ENCODE measurements at places on chromosomes 7 and 10.

DNA sequence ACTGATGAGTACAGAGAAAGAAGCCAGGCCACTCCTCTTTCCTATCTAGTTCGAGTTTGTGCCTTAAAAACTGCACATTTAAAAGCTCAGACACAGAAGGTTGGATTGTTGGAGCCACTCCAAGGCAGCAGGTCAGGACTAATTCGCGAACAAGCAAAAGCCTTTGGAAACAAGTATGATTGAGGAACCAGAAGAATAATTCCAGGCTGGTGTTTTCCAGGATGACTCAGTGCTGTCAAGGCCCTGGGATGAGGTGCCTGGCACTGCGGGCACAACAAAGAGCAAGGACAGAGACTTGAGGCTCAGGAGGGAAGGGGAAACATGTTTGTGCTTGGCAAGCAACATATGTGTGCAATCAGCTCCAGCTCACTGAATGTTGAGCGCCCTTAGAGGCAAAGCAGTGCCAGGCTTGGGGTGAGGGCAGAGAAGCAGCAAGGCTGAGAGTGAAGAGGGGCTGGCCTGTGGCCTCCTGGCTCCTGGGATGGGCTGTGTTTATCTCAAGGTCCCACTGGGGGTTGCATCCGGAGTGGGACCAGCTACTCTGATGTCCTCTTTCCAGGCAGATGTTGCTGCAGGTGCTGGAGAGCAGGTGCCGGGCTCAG, 44.1 kb downstream of the VSTM4 start:
- no peak for DNase-seq

GRCh38 chr7:79837915-79838314, 296.7 kb upstream of the GNAI1 start:
- no peak for DNase-seq

DNA sequence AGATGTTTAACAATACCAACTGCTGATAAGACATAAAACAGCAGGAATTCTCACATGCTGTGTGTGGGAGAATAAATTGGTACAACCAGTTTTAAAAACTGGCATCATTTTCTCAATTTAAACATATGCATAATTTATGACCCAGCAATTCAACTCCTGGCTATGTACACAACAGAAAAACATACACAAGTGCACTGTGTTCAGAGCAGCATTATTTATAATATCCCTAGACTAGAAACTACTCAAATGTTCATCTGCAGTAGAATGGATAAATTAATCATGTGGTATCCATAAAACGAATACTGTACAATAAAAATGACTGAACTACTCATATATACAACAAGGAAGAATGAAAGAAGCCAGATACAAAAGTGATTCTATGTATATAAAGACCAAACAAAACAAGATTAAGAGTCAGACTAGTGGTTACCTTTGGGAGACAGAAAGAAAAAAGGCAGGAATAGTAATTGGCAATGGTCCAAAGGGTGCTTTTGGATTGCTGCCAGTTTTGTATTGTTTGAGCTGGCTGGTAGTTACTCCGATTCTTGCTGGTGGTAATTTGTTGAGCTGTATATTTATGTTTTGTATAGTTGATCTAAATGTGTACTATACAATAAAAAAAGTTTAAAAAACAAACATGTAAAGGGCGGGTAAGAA, 306.0 kb downstream of the TFEC start:
- no peak for DNase-seq

GRCh38 chr10:100826983-100827818, 81.8 kb downstream of the PAX2 start:
- no peak for DNase-seq

- DNase-seq = no peak
These were observed 115.9 kb upstream of the EEPD1 start for GRCh38 chr7:36037121-36037662.

- DNase-seq = no peak
These were observed 243.6 kb downstream of the TWIST1 start for GRCh38 chr7:18873734-18874336.

- no peak for DNase-seq
These were observed 458.6 kb upstream of the KLF6 start for GRCh38 chr10:4243651-4244050.

DNA sequence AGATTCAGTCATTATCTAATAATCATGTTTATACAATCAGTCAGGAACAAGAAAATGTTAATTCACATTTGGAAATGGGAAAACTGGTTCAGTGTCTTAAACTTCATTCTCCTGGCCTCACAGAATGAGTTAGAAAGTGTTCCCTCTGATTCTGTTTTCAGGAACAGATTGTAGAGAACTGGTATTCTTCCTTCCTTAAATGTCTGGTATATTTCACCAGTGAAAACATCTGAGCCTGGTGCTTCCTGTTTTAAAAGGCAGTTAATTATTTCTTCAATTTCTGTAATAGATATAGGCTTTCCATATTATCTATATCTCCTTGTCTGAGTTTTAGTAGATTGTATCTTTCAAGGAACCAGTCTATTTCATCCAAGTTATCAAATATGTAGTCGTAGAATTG, 97.1 kb upstream of the TMEM168 start:
- DNase-seq = no peak

DNA sequence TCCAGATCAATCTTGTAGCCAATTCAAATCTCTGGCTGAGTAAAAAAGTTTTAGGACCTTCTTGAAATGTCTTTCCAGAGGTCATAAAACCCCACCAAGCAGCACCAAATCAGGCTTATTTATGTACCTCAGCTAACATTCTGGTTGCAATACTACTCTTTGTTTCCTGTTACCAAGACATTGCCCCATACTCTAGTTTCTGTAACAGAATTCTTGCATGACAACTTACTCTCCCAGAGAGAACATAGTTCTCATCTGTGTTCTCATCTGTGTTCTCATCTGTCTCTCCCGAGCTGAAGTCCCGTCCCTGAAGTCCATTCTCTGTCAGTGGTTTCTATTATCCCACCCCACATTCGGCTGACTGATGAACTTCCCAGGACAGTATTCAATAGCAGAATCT, 1285.1 kb downstream of the XPNPEP1 start:
- DNase-seq = no peak

DNA sequence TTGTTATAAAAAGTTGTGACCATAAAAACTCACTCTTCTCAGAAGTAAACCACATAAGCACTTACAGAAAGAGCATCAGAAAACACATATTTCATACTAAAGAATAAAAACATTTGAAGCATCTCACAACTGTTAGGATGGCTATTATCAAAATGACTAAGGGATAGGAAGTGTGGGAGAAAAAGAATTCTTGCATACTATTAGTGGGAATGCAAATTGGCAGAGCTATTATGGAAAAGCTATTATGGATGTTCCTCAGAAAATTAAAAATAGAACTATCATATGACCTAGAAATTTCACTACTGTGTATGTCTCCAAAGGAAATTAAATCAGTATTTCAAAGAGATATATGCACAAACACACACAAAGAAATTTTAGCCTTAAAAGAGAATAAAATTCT, 25.2 kb upstream of the POT1 start:
- DNase-seq = no peak

- no peak for DNase-seq
These were observed 27.9 kb upstream of the CCDC7 start for GRCh38 chr10:32417911-32418547.

DNA sequence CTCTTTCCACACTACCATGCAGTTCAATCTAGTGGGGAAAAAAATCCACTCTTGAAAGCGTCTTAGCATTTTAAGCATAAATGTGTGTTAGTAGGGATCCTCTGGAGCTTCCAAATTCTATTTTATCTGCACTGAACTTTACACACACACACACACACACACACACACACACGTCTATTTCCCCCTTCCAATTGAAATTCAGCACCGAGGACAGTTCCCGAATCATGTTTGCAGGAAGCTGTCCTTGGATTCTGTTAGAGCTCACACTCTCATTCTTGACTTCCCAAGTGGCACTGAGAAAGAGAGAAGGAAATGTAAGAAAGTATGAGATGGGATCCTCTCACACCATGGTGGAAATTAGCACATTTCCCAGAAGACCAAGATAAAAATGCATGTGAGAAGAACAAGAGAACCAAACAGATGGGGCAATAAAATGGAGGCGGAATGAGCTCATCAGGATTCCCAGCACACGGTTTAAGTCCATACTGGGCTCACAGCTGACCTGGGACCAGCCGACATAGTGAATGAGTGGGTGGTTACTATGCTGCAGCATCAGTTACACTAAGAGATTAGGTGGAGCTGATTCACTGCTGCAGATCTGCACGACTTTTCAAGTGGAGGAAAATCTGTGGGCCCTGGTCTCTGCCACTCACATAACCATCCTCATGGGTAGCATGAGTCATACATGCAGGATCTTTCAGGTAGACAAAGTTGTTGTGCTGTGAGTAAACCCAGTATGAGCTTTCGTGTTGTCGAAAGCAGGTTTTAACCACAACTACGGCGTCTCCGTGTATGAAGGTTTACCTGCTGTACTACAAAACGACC, 3.3 kb upstream of the NPTX2 start:
- no peak for DNase-seq

- no peak for DNase-seq
These were observed 32.1 kb upstream of the RHEB start for GRCh38 chr7:151551820-151552219.

- no peak for DNase-seq
These were observed 320.3 kb downstream of the SFMBT2 start for GRCh38 chr10:7090529-7090928.

DNA sequence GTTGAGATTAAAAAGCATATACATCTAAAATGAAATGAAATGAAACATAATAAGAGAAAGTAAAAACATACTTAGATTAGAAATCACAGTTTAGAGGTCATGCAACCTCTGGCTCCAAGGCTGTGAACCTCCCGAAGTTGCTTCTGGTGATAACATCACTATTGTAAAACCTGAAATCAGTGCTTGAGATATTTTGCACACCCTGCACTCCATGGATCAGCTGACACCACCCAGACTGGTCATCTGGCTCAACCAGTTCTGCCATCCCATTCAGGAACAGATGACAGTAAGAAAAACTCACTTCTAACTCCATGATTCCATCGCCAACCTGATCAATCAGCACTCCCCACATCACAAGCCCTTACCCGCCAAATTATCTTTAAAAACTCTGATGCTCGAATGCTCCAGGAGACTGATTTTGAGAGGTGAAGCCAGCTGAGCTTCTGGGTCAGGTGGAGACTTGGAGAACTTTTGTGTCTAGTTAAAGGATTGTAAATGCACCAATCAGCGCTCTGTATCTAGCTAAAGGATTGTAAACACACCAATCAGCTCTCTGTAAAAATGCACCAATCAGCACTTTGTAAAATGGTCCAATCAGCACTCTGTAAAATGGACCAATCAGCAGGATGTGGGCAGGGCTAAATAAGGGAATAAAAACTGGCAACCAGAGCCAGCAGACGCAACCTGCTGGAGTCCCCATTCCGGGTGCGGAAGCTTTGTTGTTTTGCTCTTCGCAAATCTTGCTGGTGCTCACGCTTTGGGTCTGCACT, 162.6 kb upstream of the MAGI2 start:
- DNase-seq = no peak
